ENCODE measurements at places on chromosomes 2 and 18.

DNA sequence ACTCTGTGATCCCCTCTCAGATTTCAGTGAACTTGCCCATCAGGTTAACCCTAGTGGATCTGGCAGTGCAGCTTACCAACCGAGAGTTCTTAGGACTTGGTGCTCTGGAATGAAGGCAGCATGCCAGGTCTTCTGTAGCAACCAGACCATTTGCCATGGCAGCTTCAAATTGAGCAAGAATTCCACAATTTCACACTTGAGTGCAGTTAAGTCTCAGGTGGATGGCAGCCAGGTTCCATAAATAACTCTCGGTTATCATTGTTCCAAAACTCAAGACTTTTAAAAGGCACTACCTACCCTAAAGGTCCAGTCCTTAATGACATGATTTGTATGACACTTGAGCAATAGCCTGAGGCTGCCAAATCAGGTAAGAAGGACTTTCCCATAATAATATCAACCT lies 48.1 kb downstream of the GALNT3 start:
- DNase-seq, result no peak

GRCh38 chr2:65688141-65688886 lies 255.9 kb upstream of the SPRED2 start:
- no peak for DNase-seq

DNA sequence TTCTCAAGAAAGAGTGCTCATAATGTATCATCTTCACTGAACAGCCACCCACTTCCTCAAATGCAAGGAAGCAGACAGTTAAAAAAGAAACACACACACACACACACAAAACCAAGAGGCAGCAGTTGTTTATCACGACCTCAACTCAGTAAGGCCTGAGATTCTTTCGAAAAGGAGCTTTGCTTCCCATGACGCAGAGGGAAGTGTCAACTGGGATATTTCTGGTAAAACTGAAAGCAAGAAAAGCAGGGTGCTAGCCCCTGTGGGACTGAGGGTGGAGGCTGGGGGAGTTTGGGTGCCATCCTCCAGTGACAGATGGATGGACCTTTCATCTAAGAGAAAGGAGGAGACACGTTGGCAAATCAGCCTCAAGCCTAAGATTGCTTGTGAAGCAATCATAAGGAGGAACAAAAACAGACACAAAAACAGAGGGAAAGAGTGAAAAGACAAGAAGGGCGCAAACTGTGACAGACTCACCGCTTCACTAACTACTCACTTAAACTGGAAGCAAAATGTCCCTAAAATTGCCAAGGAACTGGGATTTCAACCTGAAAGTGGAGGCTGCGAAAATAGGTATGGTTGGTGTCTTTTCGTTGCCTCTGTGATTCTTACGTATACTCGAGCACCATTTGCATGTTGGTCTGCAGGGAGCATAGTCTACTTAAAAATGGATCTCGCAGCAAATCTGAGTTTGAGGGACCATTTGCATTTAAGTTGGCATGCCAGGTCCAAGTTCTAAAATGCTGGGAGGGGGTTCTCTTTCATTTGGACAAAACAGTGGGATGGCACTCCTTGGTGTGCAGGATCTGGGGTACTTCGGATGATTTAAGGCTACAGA lies at the start of gene ARHGAP25:
Gene ARHGAP25, plus strand, starts transcription at position 124 of the 838 bp plus-strand sequence. Its CDS starts 389 bp downstream, at position 513.
- no peak for DNase-seq

- DNase-seq, result no peak
Observed at GRCh38 chr2:181946444-181947127, 39.1 kb upstream of the PPP1R1C start.

- DNase-seq, result no peak
Observed at GRCh38 chr2:218885981-218886947, 5.6 kb downstream of the WNT10A start.

GRCh38 chr2:152336119-152336853 lies 1.3 kb downstream of the FMNL2 start:
- DNase-seq, result no peak

DNA sequence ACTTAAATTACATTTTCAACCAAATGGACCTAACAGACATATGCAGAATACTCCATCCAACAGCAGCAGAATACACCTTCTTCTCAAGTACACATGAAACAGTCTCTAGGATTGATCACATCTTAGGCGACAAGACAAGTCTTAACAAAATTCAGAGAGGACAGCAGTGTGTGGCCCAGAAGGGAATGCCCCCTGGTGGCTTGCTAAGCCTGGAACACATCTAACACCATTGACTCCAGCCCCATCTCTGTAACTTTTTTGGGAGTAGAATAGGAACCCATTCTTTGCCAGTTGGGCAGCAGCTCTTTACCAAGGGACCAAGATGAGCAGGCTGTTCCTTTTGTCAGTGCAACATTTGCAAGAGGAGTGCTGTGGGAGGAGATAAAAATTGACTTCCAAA lies 249.9 kb downstream of the PLCL1 start:
- DNase-seq, result no peak

GRCh38 chr2:220432645-220433044 lies 805.2 kb downstream of the SLC4A3 start:
- DNase-seq, result no peak

- no peak for DNase-seq
Observed at GRCh38 chr2:28135324-28135723, 244.8 kb downstream of the BABAM2 start.

- DNase-seq, result no peak
Observed at GRCh38 chr18:4024702-4025101, 430.4 kb downstream of the DLGAP1 start.

- DNase-seq, result no peak
Observed at GRCh38 chr18:78807668-78808067, 171.9 kb upstream of the SALL3 start.

- no peak for DNase-seq
Observed at GRCh38 chr18:48490641-48491293, 48.1 kb upstream of the CTIF start.

DNA sequence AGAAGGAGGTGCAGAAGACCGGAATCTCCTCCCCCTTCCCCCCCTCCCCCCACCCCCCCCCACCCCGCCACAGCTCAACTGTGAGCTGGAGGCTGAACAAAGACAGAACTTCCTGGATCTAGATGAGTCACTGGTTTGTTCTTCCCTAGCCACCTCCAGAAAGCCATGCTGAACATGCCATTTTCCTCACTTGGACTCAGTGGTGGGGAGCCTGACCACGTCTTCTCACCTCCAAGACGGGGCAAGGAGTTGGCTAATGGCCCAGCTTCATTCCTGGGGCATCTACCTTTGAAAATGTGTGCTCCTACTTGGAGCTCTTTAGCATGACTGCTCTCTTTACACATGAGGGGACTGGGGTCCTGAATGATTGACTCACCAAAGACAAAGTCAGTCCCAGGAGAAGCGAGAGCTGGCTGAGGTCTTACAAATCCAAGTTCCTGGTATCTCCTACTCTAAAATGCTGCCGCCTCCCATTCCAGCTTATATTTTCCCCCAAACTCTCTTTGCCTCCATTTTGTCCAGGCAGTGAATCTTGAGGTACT lies 22.6 kb upstream of the FZD5 start:
- no peak for DNase-seq

DNA sequence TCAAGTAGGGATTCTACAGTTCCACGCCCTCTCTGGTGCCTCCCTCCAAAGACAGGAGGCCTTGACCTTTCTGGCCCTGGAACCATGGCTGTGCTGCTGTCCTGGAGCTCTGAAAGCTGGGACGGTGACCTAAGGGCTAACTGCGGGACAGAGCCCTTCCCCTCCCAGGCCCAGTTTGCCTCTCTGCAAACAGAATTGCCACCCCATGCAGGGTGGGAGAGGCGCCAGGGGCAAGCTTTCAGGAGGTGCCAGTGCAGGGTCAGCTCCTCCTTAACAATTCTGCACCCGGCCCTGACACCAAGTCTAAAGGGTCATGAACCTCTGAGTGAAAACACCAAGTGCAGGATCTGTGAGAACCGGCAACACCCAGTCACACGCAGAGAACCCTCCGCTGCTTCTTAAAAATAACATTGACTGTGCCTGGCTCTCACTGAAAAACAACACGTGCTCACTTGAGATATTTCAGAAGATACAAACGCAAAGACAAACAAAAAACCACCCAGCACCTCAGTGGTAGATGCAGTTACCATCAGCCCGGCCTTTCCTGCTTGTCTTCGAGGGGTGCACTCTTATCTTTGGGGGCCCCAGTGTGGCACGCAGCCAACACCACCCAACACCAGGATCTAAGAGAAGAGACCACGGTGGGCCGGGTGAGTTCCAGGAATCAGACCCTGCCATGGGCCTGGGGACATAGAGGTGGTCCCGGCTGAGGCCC lies 1.1 kb upstream of the SNED1 start:
- DNase-seq, result no peak

GRCh38 chr2:149989447-149990063 lies 402.0 kb upstream of the MMADHC start:
- no peak for DNase-seq

- no peak for DNase-seq
Observed at GRCh38 chr2:96092573-96092877, 23.8 kb downstream of the ADRA2B start.

- no peak for DNase-seq
Observed at GRCh38 chr2:49248506-49248905, 94.2 kb upstream of the FSHR start.

DNA sequence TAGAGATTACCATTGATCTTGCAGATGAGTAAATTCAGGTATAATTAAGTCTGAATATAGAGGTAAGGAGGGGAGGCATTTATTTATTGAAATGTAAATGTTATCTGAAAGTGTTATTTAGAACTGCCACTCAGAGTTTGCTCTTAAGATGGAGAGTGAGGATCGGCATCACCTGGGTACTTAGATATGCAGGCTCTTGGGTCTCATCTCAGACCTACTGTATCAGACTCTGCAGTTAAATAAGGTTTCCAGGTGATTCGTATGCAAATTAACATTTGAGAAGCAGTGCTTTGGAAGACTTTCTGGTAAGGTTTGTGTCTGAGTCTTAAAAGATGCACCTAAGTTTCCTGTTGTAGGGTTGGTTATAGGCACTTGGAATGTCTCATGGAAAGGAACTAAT lies 9.2 kb downstream of the HTR2B start:
- DNase-seq, result no peak

- DNase-seq, result no peak
Observed at GRCh38 chr2:220053919-220054318, 426.5 kb downstream of the SLC4A3 start.

GRCh38 chr2:127012868-127013267 lies 94.1 kb downstream of the BIN1 start:
- no peak for DNase-seq
